ENCODE measurements at places on chromosomes 2 and 18.
A peak's percentile ranks its signal among the peaks of the same experiment; 100 is the strongest.

DNA sequence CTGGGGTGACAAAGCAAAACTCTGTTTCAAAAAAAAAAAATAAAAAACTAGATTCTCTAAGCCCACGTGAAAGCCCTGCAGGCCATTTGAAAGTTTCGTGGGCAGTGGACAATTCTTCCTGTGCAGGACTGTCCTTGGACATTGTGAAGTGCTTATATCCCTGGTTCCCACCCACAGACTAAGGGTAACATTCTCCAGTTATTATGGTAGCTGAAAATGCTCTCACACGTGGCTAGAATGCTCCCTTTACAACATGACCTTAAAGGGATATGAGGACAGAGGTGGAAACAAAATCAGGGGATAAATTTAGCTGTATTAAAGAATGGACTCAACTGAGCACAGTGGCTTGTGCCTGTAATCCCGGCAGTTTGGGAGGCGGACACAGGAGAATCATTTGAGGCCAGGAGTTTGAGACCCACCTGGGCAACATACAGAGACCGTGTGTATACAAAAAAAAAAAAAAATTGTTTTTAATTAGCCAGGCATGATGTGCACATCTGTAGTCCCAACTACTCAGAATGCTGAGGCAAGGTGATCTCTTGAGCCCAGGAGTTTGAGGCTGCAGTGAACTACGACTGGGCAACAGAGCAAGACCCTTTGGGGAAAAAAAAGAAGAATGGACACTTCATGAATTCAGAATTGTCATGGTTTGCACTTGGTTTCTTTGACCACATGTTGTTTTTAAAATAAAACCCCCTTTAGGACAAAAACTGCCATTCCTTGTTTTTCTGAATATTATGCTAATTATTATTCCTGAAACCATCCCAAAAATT, 167.9 kb downstream of the MGAT5 start:
- DNase-seq = no peak

- DNase-seq = no peak
These were observed 55.2 kb downstream of the SNORC start for GRCh38 chr2:232925153-232925820.

DNA sequence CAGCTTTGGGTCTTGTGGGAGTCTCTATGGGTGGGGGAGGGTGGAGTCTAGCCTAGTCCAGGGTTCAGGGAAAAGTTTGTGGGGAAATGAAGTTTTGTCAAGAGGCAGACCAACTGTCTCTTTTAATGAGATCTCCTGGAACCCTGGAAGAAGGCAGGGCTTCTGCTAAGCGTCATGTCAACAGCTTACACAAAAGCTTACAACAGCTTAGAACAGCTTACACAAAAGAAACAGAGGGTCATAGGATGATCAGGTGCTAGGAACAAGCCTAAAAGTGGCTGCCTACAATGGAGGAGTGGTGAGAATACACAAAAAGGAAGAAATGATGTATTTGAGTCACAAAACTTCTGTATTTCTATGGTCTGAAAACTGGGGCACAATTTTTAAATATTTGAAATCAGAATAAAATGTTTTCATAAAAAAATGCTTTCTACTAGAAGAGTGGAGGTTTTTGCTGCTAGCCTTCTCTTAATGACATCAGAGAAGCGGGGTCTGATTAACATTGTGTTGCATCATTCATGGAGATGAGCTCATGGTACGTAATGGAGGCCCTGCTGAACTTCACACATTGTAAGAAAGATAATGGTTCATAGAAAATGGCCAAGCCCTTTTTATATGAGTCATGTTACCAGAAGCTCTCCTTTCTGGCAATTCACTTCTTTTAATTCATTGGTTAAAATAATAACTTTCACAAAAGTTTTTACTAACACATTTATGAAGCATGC, 351.0 kb downstream of the PIK3C3 start:
- no peak for DNase-seq

DNA sequence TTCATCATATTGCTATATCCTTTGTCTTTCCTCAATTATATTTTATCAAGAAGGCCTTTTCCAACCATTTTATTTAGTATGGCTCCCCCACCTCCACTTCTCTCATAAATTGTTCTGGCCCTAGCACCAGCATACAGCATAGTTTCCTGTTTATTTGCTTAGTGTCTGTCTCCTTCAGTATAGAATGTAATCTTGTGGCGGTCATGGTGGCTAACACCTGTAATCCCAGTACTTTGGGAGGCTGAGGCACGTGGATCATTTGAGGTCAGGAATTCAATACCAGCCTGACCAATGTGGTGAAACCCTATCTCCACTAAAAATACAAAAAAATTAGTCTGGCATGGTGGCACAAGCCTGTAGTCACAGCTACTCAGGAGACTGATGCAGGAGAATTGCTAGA, 39.6 kb upstream of the CLASP1 start:
- no peak for DNase-seq

DNA sequence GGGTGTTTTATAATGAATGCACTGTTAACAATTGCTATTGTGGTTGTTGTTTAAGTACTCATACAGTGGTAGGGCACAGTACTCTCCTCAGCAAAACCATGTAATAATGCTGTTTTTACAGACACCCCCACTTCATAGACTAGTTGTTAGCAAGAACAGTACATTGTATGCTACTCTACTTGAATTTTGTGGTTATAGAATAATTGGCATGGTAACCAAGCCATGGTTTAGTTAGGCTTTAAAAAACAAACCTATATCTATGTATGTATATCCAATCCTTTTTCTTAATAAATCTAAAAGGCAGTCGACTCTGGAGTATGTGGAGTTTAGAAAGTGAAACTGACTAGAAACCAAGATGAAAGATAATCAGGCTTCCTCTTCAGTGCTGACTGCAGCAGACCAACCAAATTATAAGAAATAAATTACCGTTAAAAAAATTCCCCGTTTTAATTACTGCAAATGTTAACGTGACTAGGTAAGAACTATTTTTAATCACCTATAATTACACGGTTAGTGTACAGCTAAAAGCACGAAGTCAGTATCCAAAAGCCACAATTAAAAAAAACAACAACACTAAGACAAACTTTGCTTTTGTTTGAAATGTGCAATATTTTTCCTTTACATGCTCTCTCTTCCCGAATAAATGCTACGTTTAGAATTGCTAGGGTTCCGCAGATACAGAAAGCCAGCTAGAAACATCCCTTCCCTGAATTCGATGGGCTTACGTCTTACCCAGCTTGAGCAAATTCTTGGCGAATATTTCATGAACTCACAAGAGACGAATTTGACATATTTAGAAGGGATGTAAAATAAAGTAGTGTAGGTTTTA, 113.3 kb upstream of the SERTAD2 start:
- no peak for DNase-seq

- DNase-seq = no peak
These were observed 889.3 kb downstream of the ERBB4 start for GRCh38 chr2:211649331-211649730.

DNA sequence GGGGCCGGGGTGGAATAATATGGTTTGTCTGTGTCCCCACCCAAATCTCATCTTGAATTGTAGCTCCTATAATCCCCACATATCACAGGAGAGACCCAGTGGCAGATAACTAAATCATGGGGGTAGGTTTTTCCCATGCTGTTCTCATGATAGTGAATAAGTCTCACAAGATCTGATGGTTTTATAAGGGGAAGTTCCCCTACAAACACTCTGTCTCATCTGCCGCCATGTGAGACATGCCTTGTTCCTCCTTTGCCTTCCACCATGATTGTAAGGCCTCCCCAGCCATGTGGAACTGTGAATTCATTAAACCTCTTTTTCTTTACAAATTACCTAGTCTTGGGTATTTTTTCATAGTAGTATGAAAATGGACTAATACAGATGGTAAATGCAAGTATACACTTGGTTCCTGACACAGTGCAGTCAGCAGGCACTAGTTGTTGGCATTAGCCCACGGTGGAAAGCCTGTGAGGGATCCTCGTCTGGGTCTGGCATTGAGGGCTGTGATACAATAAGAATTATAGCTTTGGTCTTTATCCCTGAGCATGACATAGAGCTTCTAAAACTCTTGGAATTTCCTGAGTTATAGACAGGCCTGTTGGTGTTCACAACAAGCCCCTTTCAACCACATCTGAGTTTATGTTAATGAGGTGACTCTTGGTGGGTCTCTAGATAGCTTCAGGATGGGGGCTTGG, 135.8 kb downstream of the CABLES1 start:
- DNase-seq = no peak

DNA sequence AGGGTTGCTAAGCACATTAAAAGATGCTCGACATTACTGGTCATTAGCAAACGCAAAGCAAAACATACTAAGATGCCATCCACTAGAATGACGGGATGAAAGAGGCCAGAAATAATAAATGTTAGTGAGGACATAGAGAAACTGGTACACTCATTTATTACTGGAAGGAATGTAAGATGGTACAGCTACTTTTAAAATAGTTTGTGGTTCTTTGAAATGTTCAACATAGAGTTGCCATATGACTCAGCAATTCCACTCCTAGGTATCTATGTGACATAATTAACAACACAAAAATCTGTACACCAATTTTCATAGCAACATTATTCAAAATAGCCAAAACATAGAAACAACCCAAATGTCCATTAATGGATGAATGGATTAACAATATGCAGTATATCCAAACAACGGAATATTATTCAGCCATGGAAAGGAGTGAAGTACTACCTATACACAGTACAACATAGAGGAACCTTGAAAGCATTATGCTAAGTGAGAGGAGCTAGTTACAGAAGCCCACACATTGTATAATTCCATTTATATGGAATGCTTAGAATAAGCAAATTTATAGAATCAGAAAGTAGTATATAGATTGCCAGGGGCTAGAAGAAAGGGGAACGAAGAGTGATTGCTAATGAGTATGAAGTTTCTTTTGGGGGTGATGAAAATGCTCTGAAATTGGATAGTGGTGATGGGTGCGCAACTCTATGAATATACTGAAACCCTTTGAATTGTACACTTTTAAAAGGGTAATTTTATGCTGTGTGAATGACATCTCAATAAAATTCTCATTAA, 61.9 kb upstream of the IL1R1 start:
- DNase-seq = no peak

- peak; percentile 68 for DNase-seq
These were observed 8.5 kb downstream of the SEC11C start for GRCh38 chr18:59148192-59148591.

DNA sequence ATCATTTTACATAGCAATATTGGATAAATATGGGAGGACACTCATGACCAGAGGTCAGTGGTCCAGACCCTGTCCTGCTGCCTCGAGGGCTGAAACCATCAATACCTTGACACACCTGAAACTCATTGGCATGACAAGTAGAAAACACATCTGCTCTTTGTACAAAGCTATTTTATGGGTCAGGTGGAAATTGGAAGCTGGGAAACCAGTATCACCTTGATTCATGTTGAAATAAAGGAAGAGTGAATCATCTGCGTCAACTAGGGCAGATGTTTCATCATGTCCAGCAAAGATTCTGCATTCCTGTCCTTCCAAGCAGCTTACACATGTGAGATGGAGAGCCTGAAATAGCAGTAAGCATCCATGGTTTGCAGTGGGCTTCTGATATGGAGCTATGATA, 80.0 kb upstream of the ERBB4 start:
- no peak for DNase-seq

GRCh38 chr2:213376644-213377043, 92.4 kb downstream of the SPAG16 start:
- no peak for DNase-seq

- no peak for DNase-seq
These were observed 22.4 kb upstream of the SLC25A52 start for GRCh38 chr18:31783059-31783458.

DNA sequence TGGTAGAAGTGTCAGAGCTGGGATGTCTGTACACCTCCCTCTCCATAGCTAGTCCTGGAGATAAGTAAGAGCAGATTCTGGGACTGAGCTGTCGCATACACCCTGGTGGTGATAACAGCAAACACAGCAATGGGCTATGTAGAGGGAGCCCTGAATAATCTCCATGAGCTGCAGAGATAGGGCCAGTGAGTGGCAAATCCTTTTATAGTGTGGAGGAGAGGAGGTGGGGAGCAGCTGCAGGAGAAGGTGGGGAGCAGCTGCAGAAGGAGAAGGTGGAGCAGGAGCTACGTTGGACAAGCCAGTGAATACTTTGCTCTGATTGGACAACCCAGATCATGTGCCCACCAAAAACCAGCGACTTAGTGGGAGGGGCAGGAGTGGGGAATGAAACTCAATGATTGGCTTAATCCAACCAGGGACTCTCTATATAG, 85.5 kb downstream of the TMEM247 start:
- no peak for DNase-seq

DNA sequence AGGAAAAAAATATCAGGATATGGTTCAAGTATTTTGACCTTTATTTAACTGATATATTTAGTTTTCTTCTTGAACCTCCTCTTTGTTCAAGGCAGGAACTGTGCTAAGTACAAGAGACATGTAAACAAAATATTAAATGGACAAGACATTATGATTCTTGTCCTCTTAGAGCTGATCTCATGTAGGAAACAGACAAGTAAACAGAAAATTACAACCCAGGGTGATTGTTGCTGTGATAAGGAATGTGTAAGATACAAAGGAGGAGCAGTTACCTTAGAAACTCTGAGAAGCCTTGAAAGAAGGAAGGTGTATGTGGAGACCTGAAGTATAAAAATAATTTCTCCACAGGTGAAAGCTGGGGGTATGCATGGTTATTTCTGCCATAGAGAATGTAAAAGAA, 12.9 kb downstream of the RBM45 start:
- DNase-seq = no peak

- DNase-seq = peak; percentile 5
These were observed 10.8 kb upstream of the ERMN start for GRCh38 chr2:157336137-157337010.

GRCh38 chr2:136281281-136282114, 163.5 kb upstream of the CXCR4 start:
- DNase-seq = no peak

GRCh38 chr2:236782938-236783337, 213.3 kb downstream of the ACKR3 start:
- DNase-seq = no peak

DNA sequence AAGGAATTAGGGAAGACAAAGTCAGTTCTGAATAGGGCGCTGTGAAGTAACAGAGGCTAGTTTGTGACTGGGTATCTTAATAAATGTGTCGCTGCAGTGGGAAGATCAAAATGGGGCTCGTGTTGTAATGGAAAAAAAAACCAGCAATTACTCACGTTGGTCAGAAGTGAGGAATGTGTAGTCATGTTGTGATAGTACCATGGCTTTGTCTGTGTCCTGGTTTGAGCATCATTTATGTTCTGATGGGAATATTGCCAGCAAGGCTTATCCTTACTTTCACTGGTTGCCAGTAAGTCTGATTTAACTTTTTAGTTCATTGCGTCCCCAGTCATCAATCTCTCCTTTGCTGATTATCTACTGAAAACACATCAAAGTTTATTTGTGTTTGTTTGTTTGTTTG, 467.6 kb downstream of the NYAP2 start:
- no peak for DNase-seq

- DNase-seq = no peak
These were observed 287.4 kb downstream of the PRKCE start for GRCh38 chr2:45938649-45939511.

DNA sequence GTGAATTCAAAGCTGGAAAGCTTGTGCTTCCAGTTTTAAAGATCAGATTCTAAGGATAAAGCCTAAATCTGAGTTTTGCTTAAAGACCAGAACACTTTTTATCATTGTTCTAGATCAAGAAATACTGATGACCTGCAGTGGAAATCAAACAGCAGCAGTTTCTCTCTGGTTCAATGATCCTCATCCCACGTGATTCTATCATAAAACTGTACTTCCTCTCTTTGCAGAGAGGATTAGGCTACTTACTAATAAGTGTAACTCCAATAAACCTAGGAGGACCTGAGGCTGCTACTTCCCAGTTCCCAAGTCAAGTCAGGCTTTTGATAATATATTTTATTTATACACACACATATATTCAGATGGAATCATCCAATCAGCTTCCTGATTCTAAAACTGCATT, 81.9 kb downstream of the TCF4 start:
- no peak for DNase-seq

Measured in NCI-H2029 treated with DMSO at 0.1 percent for 48 hours (cell line).